ENCODE measurements at places on chromosomes 7 and 10. TPM values are rescaled to one million over a fixed set of nuclear protein-coding genes. Genes with fewer than 3 reads are reported as not detected.

TMEM196 gene
- total RNA-seq = not detected

HTR5A gene
- not detected for total RNA-seq

HHEX gene
- 0.16 TPM for total RNA-seq

TLL2 gene
- total RNA-seq = not detected

LRRD1 gene
- not detected for total RNA-seq

SPACDR gene
- total RNA-seq = 2.9 TPM

DNA sequence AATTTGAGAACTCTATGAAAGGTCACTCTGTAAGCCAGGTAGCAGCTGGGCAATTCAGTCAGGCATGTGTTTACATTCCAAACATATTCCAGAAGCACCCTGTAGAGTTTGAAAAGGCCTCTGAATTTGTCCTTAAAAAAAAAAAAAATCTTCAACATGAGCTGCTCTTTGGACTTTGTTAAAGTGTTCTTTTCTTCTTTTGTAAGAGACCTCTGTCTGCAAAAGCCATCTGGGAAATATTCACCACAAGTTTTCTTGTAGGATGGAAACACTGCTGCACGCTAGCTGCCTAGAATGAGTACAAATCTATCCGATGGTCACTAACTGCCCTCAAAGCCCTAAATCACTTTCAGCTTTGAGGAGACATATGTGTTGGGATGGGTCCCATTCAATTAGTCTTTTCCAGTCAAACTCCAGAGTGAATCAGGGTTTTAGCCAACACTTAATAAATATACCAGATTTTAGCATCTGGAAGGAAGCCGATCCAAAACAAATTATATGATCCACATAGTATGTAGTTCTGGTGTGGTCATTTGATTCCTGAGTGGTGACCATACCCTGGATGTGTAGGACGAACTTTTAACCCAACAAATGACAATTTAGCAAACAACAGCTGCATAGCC, 85.9 kb downstream of the CD36 start:
- DNase-seq = no peak

GRCh38 chr7:30697719-30698460, 15.6 kb upstream of the CRHR2 start:
- DNase-seq = peak; percentile 8

DNA sequence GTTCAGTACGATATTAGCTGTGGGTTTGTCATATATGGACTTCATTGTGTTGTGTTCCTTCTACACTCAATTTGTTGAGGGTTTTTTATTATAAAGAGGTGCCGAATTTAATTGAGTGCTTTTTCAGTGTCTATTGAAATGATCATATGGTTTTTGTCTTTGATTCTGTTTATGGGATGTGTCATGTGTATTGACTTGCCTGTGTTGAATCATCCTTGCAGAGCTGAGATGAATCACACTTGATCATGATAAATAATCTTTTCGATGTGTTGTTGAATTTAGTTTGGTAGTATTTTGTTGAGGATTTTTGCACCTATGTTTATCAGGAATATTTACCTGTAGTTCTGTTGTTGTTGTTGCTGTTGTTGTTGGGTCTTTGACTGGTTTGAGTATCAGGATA, 39.8 kb downstream of the ATOH7 start:
- no peak for DNase-seq

DNA sequence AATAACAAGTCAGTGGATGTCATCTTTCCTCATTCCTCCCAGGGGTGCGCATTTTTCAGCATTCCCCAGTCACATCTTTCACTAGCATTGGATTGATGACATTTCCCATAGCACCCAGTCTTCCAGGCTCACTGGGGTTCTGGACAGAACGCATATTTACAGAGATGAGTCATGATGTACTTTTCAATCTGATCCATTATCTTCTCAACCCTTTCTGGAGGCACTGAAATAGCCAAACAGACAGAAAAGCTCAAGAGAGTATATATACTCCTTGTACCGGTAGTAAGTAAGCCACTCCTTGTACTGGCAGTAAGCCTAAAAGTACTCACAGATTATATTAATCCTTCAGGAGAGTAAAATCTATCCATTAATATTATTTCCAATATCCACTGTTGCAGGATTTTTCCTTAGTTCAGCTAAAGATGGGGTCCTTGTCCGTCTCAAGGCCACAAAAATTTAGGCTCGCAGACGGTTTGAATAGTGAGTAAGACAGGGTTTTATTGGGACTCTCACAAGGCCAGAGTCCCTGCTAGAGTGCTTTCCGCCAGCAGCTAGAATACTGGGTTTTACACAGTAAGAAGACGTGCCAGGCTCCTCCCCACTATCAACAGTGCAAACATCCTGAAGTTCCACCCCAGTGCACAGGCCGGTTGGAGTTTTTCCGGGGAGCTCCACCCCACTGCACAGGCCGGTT, 60.8 kb downstream of the MDH2 start:
- DNase-seq = no peak

DNA sequence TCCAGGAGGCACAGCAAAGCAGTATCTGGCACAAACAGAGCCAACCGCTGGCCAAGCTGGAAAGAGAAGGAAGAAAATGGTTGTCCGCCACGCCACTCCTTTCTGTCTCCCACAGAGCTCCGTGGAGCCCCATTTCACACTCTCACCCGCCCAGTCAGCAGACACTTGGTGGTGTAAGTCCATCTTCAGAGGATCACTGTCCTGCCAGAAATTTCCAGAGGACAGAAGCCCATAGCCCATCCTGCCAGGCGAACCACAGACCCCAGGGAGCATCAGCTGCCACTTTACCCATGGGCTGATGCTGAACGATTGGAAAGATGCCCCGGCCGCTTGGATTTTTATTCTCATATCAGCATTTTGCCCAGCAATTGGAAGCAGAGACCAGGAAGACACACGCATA, 144.7 kb upstream of the LYZL2 start:
- no peak for DNase-seq

DNA sequence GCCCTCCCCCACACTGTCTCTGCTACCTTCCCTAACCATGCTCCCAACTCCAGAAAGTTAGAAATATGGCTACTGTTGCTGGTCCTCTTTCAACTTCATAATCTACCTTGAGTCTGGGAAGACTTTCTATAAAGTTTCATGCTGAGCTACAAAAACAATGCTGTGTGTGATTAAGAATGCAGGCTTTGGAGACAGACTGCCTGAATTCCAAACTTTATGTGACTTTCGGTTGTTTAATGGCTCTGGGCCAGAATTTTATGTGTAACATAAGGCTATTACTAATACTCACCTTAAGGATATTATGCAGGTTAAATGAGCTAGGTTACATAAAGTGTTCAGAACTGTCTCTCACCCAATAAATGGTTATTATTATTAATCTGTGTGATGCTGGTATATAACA, 19.1 kb downstream of the BET1 start:
- no peak for DNase-seq

- no peak for DNase-seq
Measured at GRCh38 chr10:132706701-132707100, 79.2 kb downstream of the NKX6-2 start.

- no peak for DNase-seq
Measured at GRCh38 chr10:21273400-21273968, 252.0 kb downstream of the SKIDA1 start.

- DNase-seq = no peak
Measured at GRCh38 chr10:5089865-5090264, 4.3 kb upstream of the AKR1C3 start.

DNA sequence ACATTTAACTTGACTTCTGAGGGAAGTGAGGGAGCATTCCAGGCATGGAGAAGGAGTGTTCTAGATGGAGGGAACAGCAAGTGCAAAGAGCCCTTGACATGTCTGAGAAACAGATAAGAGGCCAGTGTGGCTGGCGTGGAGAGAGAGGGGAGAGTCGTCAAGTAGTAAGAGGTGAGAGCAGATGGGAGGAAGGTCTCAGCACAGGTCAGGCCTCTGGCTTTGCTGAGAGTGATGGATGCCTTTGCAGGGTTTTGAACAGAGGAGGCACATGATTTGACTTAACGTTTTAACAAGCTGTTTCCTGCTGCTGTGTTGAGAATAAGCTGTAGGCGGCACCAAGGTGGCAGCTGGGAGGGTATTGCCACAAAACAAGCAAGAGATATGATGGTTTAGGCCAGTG, 97.2 kb downstream of the KAT6B start:
- no peak for DNase-seq

DNA sequence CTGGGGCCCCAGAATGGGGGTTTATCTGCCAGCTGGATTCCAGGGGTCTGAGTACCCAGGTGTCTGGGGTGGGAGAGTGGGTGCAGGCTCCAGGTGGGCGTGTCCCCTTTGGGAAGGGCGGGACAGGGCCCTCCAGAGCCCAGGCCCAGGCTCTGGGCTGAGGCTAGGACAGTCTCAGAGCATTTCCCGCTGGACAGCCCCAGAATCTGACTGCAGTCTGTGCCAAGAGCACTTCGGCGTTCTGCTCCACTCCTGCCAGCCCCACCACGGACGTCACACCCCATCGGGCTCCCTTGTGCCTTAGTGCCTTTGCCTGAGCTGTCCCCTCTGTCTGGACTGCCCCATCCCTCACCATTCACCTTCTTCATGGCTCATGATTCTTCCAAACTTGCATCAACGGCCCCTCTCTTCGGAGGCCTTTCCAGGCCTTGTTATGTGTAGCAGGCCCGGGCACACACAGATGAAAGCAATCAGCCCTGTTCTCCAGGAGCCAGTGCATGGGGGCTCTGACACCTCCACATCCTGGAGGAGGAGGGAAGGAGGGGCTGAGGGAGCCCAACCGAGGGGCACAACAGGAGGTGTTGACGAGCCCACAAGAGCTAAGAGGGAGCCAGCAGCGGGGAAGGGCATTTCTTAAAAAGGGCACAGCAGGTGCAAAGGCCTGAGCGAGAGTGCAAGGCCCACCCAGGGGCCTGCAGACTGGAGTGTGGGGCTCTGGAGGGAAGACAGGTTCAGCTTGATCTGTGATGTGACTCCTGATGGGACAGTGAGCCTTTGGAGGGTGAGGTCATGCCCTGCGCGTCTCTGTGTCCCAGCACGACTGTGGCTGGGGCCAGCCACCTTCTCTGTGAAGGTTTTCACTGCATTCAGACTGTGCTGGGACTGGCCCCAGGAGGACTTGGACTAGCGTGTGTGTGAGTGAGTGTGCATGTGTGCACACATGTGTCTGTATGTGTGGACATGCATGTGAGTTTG, 41.7 kb downstream of the GTF2IRD1 start:
- no peak for DNase-seq

GRCh38 chr10:103188853-103189252, 4.2 kb downstream of the NT5C2 start:
- no peak for DNase-seq

- DNase-seq = no peak
Measured at GRCh38 chr7:104967088-104967487, 46.9 kb upstream of the KMT2E start.

- no peak for DNase-seq
Measured at GRCh38 chr10:20888620-20889330, 8.3 kb downstream of the NEBL start.

- DNase-seq = no peak
Measured at GRCh38 chr10:120186506-120186905, 270.5 kb upstream of the PLPP4 start.

DNA sequence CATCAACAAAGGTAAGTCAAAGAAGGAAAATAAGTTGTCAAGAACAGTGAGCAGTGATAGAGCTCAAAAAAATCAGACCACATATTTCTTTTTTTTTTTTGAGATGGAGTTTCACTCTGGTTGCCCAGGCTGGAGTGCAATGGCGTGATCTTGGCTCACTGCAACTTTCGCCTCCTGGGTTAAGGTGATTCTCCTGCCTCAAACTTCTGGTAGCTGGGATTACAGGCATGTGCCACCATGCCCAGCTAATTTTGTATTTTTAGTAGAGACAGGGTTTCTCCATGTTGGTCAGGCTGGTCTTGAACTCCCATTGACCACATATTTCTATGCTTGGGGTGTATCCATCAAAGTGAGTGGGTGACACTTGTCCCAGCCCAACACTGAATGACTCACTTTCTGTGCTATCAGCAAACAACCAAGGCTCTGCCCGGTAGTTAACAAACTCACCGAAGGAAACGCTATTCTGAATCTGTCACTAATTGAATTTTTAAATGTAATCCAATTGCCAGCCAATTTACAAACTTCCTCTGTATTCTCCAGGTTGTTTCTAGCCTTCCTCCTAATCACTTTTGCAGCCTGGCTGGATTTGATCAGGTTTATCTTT, 19.6 kb upstream of the SMNDC1 start:
- DNase-seq = no peak

Data from activated T-helper 1 cell treated with anti-CD3 and anti-CD28 coated beads, Interleukin-12 subunit alpha, Interleukin-12 subunit beta, Interleukin-2, Interleukin-4 antibody, amounts not matched to agents 30 ng/mL and 10 ng/mL and 1 ng/mL, durations not matched to agents 14 hours and 24 hours and 36 hours (primary cell).